ENCODE measurements at places on chromosomes 6 and 20.

DNA sequence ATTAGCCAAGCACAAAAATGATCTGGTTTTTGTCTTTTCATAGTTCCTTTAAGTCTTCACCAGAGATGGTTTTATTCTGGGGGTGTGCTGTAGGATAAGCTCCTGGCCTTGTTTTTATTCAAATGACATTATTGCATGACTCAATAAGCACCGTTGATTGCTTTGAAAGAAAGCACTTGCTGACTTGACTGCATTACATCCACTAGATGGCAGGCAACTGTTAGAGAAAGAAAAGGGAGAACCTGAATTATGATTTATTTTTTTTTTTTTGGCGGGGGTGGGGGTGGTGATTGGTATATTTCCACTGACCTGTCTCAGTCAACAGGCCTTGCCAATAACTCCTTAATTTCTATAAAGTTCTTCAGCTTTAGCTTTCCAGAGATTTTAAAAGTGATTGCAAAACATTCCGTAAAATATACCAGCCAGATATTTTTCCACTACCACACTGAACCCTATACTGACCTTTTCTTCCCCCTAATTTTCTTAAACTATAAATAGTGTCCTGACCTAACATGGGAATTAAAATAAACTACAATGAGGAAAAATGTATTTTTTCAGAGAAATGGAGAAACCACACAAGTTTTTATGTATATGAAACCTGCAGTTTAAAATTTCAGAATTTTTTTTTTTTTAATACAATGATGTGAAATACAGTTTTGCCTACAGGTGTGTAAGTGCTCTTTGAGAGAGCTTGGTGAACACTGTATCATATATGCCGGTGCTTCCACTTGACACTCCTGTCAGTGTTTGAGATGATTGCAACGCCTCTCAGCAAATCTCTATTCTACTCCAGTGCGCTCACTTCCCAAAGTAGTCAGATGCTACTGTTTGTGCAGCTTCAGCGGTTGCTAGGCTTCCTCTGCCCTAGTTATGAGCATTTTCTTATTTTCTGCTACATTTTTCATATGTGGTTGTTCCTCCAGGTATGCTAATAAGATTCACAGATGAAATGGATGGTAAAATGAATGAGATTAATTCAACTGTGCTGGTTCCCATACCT lies 274.3 kb downstream of the CD109 start:
- peak; percentile 56 for DNase-seq

DNA sequence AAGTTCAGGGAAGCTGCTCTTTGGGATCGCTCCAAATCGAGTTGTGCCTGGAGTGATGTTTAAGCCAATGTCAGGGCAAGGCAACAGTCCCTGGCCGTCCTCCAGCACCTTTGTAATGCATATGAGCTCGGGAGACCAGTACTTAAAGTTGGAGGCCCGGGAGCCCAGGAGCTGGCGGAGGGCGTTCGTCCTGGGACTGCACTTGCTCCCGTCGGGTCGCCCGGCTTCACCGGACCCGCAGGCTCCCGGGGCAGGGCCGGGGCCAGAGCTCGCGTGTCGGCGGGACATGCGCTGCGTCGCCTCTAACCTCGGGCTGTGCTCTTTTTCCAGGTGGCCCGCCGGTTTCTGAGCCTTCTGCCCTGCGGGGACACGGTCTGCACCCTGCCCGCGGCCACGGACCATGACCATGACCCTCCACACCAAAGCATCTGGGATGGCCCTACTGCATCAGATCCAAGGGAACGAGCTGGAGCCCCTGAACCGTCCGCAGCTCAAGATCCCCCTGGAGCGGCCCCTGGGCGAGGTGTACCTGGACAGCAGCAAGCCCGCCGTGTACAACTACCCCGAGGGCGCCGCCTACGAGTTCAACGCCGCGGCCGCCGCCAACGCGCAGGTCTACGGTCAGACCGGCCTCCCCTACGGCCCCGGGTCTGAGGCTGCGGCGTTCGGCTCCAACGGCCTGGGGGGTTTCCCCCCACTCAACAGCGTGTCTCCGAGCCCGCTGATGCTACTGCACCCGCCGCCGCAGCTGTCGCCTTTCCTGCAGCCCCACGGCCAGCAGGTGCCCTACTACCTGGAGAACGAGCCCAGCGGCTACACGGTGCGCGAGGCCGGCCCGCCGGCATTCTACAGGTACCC lies at the start of gene ESR1:
Gene ESR1 (plus strand): TSS at position 170 of the 858 bp plus-strand sequence. CDS start 231 bp downstream, at position 401.
- no peak for DNase-seq

GRCh38 chr6:156645097-156645496 lies 132.1 kb upstream of the ARID1B start:
- DNase-seq, result no peak

DNA sequence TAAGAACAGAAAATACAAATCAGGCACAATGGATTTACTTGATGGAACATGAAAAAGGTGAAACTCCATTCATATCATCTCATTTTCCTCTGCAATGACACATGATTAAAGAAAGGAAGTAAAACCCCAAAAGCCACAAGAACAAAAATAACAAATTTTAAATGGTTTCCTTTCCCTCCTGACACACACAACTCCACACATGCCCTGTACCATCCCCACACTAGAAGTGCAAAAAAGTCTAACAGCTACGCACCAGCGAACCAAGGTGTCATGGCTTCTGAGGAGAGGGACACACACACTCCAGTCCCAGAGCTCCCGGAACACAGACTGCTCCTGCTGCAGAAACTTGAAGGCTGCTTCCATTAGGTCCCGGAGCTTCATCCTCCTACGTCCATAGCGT lies 25.3 kb downstream of the MDN1 start:
- no peak for DNase-seq

- peak; percentile 57 for DNase-seq
Observed at GRCh38 chr6:84282550-84282949, 55.1 kb upstream of the CEP162 start.

DNA sequence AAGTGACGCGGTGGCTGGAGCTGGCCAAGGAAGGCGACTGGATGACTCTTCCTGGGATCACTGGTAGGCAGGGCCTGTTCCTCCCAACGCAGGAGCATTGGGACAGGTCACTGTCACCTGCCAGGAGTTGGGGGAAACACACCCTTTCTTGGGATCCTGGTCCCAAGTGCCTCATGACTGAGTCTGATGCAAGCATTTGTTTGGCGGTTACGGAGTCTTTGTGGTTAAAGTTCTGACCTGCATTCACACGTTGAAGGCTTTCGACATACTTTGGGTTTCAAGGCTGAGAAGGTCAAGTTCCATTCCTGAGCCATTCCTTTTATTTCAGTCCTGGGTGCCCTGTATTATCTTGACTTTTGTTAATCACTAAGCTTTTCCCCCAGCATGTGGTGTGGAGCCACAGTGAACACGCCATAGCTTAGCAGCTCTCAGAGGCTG lies 6.0 kb downstream of the PNLDC1 start:
- DNase-seq, result no peak

DNA sequence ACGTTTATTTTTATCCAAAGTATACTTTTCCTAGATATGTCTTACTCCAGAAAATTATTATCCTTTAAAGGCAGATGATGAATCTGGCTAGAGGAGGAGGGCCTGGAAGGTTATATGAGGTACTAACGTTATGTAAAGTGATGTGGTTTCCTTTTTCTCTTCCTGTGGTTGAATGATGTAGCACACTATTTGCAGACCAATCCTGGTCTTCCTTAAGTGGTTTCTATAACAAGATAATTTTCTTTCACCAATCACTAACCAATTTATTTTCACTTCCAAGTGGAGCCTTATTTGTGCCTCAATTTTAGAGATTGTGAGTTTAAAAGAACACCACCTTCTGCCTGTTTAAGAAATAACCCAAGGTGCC lies 154.6 kb upstream of the SOX4 start:
- DNase-seq, result no peak

- peak; percentile 2 for DNase-seq
Observed at GRCh38 chr6:135419162-135419561, 78.4 kb downstream of the AHI1 start.

GRCh38 chr6:36625158-36625919 lies 31.2 kb downstream of the SRSF3 start:
- DNase-seq, result peak; percentile 81

- DNase-seq, result no peak
Observed at GRCh38 chr6:163630096-163630495, 215.6 kb downstream of the QKI start.

- no peak for DNase-seq
Observed at GRCh38 chr20:50594591-50595432, 84.6 kb downstream of the PTPN1 start.

DNA sequence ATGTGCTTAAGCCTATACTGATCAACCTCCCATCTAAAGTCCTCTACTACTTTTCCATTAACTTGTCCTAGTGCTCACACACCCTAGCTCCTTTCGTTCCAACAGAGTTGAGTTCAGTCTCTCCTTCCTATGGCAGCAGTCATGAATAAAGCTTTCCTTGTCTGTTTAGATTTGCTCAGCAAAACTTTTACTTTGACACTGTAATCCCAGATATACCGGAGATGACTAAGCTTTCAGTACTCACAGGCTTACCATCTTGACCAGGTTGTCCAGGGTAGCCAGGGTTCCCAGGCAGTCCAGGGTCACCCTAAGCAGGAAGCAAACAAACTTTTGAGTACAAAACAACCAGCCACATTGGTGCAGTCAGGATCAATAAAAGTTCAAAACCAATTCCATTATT lies 90.7 kb downstream of the COL21A1 start:
- no peak for DNase-seq

- DNase-seq, result no peak
Observed at GRCh38 chr6:140669321-140669720, 1294.9 kb upstream of the CITED2 start.

- DNase-seq, result peak; percentile 62
Observed at GRCh38 chr6:45421709-45422502, 44.2 kb upstream of the SUPT3H start.

DNA sequence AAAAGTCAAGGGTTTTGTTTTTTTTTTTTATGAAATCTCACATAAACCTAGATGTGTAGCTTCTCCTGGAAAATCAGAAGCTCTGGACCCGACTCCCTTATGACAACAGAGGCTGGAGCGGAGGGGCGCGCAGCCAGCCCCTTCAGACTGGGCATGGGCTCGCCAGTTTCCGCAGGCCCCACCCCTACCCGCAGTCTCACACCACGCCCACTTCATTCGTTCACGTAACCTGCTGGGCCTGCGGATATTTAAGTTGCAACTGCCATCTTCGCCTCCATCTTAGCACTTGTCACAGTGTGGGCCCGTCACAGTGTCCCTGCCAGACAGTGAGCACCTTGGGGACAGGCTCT lies 111.7 kb upstream of the PTPN1 start:
- no peak for DNase-seq

DNA sequence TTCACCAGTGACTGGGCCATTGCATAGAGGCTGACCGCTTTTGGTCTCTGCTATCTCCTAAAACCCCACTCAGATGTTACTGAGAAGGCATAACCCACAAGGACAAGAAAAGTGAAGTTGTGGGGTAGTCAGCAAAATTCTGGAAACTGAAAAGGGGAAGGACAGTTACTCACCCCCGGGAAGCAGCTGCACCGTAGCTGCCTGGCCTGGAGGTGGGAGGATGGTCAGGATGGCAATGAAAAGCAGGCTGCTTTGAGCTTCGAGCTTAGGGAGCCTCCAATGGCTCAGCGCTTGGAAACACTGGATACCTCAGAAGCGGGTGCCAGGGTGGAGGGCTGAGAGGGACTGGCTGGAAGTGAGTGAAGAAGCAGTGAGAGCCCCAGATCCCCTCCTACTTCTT lies 56.0 kb downstream of the KCNK5 start:
- DNase-seq, result no peak

DNA sequence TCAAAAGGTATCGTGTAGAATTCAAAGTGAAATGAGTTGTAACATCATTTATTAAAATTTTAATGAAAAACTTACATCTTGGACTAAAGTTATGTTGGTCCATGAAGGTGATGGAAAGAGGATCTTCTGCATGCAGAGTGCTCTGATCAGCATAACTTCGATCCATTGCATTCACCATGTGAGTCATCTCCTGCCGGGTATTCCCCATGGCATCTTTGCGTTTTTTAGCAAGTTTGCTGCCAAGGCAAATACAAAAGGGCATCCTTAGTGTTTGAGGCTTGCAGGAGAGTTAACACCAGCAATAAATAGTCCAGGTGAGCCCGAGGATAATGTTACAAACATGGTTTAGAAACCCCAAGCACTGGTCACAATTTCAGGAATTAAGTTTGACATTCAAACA lies 104.2 kb upstream of the THEMIS start:
- no peak for DNase-seq

DNA sequence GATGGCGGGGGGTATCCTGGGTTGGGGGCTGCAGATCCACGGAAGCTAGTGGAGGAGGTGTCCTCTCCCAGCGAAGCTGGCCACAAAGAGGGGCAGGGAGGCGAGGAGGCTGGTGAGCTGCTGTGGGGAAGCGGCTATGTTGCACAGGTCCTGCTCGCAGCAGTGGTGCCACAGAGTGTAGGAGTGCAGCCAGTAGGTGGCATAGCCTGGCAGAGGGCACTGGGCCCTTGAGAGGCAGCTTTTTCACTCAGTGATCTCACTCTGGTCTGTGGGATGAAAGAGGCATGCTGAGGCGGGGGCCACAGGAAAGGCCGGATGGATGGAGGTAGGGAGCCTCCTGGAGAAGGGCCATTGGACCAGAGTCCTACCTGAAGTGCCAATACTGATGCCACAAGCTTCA lies 2.9 kb upstream of the LY6G6D start:
- DNase-seq, result no peak

- no peak for DNase-seq
Observed at GRCh38 chr20:1535420-1536175, 21.9 kb downstream of the SIRPD start.

DNA sequence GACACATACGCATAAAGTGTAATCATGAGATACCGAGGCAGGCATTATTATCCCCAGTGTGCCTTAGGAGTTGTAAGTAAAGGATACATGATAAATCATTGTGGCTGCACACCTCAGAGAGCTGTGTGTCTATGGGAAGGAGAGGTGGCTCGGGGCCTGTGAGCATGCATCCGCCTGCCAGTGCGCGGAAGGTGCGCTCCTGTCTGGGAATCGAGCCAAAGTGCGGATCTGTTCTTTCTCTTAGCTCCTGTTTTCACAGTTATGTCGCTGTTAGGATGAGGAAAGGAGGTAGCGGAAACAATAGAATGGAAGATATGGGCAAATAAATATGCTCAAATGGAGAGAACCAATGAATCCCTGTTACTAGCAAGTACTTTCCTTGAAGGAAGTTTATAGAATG lies 98.0 kb downstream of the ANKRD6 start:
- DNase-seq, result no peak

DNA sequence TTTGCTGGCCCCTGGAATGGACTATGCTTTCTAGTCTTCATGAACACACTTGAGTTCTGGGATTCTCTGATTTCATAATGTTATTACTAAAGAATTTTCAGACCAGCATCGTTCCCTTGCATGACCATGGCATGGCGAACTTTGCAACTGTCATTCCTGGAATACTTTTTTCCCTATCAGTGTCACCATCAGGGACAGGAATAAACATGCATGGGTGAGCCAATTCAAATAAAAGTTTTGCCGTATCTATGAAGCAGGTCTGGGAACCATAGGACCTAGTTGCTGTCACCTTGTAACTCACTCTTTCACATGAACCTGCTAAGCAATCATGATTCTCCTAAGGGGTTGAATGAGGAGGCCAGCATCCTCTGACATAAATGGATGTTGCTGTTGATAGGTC lies 68.2 kb upstream of the AGPAT4 start:
- DNase-seq, result no peak

DNA sequence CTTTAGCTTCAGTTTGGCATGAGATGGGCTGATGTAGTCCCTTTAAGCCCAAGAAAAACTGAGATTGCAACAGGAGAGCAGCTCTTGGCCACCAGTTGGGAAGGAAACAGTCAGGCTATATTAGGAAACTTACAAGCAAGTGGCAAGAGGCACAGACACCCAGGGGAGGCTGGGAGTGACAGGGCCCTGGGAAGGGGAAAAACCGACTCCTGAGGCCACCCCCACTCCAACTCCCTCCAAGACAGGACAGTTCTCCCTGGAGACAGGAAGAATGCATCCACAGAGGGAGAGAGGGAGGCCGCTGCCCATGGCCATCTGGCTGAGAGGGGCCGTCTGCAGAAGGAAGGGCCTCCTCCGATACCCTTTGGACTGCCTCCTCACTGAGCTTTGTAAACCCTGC lies 20.5 kb downstream of the JPH2 start:
- DNase-seq, result peak; percentile 94
